ENCODE measurements at places on chromosomes 6 and 20.

DNA sequence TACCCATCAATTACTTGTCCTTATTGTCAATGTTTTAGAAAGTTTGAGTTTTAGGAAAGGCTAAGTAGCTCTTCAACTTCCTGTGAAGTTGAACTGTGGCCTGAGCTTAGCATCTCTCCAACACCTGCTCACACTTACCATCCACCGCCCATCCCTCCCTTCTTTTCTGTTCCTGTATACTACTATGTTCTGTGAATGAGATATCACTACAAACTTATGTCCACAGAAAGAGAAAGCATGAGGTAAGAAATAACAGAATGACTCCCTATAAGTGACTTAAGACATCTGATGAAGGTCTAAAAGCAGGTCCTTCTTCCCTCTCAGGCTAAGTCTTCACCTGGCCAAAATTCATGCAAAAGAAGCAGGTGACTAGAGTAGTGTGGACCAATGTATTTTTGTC is 246.3 kb upstream of the PREP start:
- no peak for DNase-seq

DNA sequence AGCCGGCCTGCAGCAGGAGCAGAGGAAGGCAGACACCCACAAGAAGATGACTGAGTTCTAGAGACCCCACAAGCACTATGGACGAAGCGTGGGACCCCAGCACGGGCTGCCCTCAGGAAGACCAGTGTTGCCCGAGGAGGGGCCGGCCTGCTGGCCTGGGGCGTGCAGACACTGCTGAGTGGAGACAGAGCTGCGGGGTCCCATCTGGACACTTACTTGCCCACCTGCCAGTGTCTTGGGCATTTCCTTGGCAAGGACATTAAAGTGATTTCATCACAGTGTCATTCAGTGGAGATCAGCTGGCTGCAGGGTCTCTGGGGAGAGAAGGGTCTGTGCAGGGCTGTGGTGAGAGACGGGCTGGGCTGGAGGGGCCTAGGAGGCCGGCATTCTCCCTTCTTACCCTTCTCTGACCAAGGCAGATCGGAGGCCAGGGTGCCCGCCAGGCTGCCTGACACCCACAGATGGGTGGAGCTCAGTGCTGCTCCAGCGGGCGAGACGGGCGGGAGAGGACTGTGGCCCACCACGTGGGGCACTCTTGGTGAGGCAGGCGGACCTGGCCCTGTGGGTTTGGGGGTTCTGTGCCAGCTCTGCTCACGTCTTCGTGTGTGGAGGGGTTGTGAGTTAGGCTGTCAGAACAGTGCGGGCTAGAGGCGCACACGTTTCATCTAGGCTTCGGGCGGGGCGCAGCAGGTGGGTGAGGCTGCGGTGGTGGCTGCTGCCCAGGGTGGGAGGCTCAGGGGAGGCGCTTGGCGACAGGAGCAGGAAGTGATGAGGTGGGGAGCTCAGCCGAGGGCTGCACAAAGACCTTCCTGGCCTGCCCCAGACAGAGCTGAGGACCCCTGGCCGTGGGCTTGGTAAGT is at the start of gene LIME1:
Gene LIME1 (plus strand): TSS at position 806 of the 860 bp plus-strand sequence. CDS start 886 bp downstream, outside the sequence.
- DNase-seq = peak; percentile 60

DNA sequence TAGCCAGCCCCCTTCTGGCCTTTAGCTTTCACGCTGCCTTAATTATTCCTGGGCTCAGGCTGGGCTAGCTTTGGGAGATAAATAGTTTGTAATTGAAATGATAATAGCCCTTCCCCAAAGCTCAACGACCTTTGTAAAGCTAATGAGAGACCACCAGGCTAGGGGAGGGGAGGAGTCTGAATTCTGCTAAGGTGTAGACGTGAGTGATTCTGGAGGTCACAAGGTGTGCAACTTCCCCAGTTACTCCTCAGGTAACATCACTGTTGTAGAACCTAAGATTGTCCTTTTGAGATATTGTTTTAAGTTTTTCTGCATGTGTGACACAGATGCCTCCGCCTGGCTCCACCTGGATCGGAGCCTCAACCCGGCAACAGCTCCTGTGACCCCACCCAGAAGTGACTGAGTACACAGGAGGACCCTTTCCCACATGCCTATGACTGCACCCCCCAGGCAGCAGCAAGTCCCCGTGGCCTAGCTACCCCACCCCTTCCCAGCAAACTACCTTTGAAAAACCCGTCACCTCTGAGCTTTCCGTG is 5.8 kb upstream of the GPR31 start:
- no peak for DNase-seq

- no peak for DNase-seq
Observed at GRCh38 chr20:43185901-43186300, 3.8 kb downstream of the PTPRT start.

GRCh38 chr6:38068854-38069590 is 249.5 kb downstream of the ZFAND3 start:
- no peak for DNase-seq

DNA sequence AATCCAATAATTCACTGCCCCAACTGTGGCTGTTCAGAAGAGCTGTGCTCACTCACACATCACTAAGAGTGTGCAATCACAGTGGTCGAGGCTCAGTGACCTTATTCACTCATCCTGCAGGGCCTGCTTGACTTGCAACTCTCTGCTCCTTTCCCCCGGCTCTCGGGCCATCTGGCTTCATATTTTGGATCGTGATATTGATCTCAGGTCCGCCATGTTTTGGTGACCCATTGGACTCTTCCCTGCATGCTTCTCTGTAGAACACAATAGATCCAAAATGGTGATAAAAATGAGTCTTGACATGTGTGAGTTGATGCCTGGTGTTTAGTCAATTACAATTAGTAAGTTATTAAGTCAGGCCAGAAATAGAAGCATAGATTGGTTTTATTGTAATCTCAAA is 313.9 kb upstream of the SOX4 start:
- DNase-seq = no peak

- no peak for DNase-seq
Observed at GRCh38 chr6:12422848-12423247, 132.7 kb downstream of the EDN1 start.

Data from activated T-helper 1 cell treated with anti-CD3 and anti-CD28 coated beads, Interleukin-2, amount 50 U/mL, for 16 hours (primary cell).